ENCODE measurements at places on chromosomes 2 and 18.
A peak's percentile ranks its signal among the peaks of the same experiment; 100 is the strongest.

GRCh38 chr18:12287131-12287681 is 20.8 kb upstream of the TUBB6 start:
- DNase-seq, result no peak

DNA sequence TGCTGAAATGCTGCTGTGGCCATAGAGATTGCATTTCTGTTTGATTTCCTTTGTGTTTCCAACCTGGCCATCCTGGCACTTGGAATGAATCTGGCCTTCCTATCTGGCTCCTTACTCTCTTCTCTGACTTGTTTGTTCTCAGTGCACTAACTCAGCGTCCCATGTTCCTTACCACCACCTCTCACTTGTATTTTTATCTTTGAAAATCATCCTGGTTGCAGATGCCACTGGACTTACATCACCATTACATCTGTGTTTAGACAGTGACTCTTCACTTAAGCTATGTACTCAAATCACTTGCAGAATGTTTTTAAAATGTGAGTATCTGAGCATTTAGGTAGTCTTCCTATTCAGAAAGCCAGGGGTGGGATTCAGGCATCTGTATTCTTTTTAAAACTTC is 239.5 kb downstream of the WDR7 start:
- no peak for DNase-seq

- DNase-seq, result no peak
Observed at GRCh38 chr2:24453379-24454073, 37.5 kb upstream of the NCOA1 start.

DNA sequence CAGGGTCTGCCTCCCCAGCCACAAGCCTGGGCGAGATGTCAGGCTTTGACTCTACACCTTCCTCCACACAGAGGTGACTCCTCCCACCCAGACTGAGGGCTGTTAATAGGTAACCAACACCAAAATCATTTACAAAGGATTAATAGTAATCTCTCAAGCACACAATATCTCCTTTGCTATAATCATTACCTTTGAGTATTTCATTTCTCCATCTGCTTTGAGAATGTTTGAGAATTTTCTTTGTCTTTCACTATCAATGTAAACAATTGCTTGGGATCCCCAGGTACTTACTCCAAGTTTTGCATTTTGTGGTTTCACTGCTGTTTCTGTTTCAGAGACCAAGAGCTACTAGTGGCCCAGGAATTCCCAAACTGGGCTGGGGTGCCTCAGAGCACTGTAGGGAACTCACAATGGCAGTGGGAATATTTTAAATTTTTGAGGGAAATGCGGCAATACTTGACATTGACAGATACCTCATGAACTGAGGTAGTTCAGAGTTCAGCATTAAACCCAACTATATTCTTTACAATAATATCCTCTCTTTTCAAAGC is 166.4 kb upstream of the MGAT5 start:
- DNase-seq, result no peak

- no peak for DNase-seq
Observed at GRCh38 chr2:3314626-3315025, 63.0 kb downstream of the EIPR1 start.

- peak; percentile 1 for DNase-seq
Observed at GRCh38 chr2:29841386-29842004, 79.9 kb downstream of the ALK start.

Data from HL-60 (cell line).